CD4-positive, alpha-beta T cell treated with Interleukin-15 for 1 hour (primary cell): ENCODE measurements at places on chromosomes 4 and X.

- DNase-seq: no peak
Observed at GRCh38 chr4:129111919-129112318, 16.0 kb downstream of the C4orf33 start.

- DNase-seq: no peak
Observed at GRCh38 chr4:7513671-7514070, 78.9 kb upstream of the PSAPL1 start.

DNA sequence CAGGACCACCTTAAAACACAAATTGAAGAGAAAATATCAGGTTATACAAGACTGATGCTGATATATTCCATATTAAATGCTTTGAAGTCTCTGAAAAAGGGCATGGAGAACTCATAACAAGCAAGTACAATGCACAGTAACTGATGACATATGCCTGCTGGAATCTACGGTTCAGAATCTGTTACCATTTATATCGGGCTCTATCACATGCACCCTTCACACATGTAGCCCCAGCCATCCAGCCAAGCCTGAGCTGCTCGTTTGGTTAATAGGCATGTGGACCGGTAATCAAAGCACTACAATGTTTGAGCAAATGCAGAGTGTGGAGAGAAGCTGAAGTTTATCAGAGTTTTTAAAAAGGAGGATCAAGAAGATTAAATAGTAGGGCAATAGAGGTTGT is 11.8 kb downstream of the COMMD8 start:
- no peak for DNase-seq

DNA sequence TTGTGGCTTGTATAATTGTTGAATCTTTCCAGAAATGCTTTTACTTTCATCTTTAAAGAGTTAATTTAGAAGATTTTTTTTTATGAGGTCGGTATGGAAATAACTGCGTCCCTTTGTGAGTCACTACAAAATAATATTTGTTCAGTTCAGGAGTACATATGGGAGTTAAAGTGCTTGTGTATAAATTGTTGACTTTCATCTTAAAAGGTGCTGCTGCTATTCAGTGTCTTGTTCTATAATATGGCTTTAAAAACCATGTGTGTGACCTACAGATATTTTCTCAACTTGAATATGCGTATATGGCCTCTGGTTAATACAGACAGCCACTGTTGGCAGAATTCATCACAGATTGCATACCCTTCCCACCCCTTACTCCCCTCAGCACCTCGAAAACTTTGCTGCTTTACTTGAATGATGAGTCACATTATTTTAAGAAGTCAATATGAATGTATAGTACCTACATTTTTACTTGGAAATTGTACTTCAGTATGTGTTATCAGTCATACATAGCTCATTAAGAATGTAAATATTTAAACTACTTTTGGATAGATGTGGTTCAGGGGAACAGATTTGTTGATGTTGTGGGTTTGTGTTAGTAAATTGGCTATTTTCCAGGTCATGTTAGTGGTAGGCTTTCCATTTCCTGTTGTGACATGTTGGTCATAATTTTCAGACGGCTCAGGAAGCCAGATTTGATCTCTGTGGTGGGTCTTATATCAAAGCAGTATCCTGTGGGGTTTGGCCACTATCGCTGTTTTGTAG is 1.5 kb downstream of the CLCN3 start:
- DNase-seq: peak; percentile 61

GRCh38 chrX:17086317-17086716 is 139.9 kb downstream of the REPS2 start:
- DNase-seq: no peak

- no peak for DNase-seq
Observed at GRCh38 chr4:47410271-47410670, 53.2 kb downstream of the COMMD8 start.

- no peak for DNase-seq
Observed at GRCh38 chr4:183011213-183011907, 87.7 kb upstream of the WWC2 start.

GRCh38 chr4:88927420-88927819 is 129.6 kb downstream of the FAM13A start:
- no peak for DNase-seq

GRCh38 chr4:7153711-7154110 is 38.6 kb upstream of the SORCS2 start:
- no peak for DNase-seq

GRCh38 chrX:140709421-140709846 is at the start of gene LINC00632:
Gene LINC00632 (plus strand): TSS chrX:140709759.
- no peak for DNase-seq

DNA sequence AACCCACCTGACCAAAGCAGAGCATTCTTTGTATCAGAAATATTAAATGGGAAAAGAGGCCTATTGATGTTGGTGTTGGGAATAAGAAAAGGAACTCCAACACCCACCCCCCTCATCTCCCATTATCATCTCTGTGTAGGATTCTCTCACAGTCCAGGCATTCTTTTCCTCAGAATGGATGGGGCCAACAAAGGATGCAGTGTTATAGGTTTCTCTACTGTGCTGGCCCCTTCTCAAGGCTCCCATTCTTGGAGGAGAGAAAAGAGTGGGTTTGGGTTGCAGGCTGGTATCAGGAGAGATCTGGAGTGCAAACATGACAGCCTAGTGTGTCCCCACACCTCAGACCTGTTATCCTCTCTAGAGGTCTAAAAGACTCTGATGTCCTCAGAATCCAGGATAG is 59.6 kb downstream of the UGT8 start:
- no peak for DNase-seq

DNA sequence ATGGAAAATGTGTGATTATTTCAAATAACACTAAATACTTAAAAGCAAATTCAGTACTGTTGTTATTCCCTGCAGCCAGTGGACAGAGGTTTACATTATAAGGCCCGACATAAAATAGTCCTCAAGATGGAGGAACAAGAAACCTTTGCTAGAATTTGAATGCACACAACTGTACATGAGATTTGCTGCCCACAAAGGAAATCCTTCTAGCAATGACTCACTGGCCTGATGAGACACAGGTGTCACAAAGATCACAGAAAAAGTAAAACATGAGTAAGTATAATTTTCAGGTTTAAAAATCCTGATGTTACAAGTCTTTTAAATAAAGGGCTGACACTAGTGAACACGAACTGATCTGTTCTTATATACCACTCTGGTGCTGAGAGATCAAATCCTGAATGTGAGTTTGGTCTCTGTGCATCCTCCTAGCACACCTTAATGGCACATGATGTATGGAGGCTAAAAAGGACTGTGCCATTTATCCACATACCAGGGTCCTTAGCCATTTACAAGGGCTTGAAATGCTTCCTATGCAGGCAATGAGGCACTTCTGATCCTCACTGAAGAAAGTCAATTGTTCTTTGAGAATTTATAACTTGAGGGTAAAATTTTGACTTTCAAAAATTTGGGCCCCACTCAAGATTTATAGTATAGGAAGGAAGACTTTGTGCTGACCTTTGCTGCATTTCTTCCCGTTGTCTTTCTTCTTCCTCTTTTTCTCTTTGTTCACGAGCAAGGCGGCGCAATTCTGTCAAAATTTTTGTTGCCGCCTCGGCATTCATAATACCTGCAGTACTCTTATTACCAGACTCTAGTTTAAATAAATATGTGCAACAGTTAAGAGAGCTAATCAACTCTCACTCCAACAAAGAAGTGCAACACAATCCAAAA is 23.0 kb downstream of the MAP7D3 start:
- DNase-seq: no peak

DNA sequence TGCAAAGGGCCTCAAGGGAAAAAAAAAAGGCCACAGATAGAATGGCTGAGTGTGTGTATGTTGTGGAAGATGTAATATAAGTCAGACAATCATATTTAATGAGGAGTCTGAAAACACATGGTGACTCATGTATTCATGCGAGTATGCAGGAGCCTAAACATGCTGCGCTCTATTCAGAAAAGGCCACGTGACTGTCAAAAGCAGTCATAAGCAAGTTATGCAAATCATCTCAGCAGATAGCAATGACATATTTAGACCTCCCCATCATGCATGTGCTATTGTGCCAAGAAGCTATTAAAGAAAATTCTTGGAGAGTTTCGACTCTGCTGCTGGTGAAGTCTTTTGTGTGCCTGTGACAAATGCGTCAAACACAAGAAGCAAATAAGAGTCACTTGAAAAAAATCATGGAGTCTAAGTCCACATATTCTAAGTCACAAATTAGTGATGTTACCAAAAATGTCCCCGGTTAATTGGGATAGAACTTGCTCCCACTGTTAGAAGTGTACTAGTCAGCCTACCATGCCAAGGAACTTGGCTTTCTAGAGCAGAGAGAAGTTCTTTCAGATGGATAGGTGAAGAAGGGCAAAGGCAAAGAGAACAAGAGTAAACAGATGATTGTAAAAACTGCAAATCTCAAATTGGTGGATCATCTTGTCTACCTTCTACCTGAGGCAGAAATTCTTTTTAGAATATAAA is 5.0 kb downstream of the LNX1 start:
- DNase-seq: no peak

GRCh38 chr4:65623506-65623905 is 46.8 kb downstream of the EPHA5 start:
- DNase-seq: no peak

DNA sequence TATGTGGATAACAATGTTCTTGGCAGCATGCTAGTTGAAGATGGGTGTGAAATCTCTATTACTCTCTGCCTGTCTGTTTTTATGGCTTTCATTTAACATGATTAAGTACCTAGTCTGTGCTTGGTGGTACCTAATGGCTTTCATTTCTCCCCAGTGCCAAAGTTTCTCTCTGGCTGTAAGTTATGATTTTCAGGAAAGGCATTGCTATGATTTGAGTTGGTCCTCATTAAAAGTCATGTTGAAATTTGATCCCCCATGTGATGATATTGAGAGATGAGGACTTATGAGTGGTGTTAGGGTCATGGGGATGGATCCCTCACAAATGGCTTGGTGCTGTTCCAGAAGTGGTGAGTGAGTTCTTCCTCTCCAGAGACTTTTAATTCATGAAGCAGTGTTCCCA is 162.4 kb upstream of the IL15 start:
- no peak for DNase-seq

- no peak for DNase-seq
Observed at GRCh38 chrX:123223409-123223808, 39.3 kb downstream of the GRIA3 start.

DNA sequence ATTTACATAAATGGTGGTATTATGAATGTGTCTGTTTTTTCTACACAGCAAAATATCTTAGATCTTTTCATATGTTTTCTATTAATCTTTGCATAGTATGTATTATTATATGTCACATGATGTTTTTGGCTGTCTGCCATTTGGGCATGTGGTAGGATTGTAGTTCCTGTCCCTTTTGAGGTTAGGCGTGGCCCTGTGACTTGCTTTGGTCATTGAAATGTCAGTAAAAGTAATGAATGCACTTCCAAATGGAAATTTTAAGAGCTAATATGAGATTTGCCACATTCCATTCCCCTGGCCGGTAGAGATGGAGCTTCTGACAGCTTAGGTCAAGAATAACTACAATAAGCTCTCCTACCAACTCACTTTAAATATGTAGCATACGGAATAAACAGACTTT is 45.1 kb downstream of the JADE3 start:
- DNase-seq: no peak

DNA sequence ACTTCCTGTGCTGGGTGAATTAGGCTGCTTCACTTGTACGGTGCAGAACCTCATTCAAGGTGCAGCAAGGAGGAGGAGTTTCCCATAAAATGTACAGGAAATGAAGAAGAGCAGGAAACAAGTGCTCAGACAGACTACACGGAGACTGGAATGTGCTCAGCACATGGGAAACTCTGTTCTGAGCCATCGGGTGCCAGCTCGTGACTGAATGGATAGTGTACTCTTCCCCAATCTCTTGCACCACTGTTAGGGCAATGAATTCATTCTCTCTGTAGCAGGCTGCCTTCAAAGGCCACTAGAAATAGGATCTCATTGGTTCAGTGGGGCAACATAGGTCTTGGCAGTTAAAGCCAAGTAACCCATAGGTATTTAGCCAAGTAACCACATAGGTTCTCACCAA is 200.0 kb upstream of the LDB2 start:
- no peak for DNase-seq

DNA sequence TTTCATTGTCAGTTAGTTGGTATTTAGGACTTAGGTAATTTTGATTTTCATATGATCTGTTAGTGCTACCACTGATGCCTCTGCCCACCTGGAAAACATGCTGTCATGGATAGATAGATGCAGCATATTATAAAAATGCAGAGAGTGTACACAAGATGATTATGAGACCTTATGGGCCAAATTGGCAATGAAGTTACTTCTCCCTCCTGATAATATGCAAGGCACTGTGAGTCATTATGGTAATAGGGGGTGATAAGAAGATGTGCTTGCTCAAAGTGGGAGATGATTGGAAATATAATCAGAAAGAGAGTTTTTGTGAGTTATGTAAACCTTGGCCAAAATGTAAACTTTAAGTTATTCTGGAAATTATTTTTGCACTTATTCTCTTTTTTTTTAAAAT is 56.6 kb upstream of the RHOH start:
- no peak for DNase-seq

GRCh38 chr4:35963974-35964515 is 280.3 kb downstream of the ARAP2 start:
- no peak for DNase-seq

DNA sequence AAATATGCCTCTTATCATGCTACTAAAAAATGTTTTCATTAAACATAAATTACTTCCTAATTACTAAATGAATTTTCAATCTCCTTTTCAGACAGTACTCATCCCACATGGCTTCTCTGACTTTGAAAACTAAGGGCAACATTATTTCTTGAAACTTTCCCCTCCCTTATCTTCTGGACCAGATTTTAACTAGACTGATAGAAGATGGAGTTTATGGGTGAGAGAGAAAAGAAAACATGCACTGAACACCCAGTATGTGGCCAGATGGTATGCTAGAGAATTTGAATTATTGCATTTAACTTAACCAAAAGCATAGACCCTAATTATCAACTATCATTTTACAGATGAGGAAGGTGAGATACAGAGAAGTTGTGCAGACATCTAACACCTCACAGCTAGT is 16.8 kb downstream of the CNOT6L start:
- DNase-seq: no peak

GRCh38 chr4:10275696-10276095 is 159.1 kb upstream of the WDR1 start:
- DNase-seq: no peak

GRCh38 chr4:110850461-110851442 is 227.9 kb upstream of the PITX2 start:
- no peak for DNase-seq

DNA sequence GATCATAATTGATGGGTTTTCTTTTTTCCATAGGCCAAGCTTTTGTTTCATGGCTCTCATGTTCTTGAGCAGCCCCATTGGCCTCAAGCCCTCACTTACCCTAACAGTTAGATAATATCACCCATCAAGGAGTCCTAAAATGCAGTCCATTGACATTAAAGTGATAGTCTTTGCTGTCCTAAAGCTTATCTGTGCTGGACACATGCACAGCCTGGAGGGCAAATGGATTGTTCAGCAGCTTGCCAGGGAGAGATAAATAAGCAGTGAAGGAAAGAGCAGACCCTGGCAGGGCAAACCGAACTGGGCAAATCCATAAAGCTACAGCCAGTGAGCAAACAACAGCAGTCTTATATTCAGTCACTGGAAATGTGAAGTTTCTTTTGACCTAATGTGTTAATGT is 199.6 kb upstream of the MID1 start:
- no peak for DNase-seq

GRCh38 chr4:45550766-45551366 is 573.0 kb downstream of the GABRG1 start:
- DNase-seq: no peak
